ENCODE measurements at places on chromosomes 5 and 9.

GRCh38 chr9:24459953-24460352 lies 85.7 kb downstream of the IZUMO3 start:
- no peak for DNase-seq

GRCh38 chr5:40027400-40027799 lies 602.6 kb upstream of the DAB2 start:
- DNase-seq = no peak

DNA sequence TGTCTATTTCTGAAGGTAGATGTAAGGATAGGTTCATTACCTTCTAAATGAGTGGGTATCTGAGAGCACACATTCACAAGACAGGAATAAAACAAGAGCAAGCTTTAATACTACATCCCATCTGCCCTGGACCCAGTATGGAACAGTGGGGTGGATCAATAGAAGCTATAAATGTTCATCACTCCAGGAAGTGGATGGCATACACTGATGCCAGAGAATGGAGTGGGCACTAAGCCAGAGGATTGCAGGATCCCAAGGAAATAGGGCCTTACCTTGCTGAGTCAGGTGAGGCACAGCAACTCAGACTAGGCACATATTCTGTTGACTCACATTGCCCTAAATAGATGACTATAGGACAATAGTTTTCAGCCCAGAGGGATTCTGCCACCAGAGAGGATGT lies 21.3 kb upstream of the COX7C start:
- no peak for DNase-seq

GRCh38 chr5:129177451-129177850 lies 82.9 kb downstream of the ISOC1 start:
- DNase-seq = no peak

DNA sequence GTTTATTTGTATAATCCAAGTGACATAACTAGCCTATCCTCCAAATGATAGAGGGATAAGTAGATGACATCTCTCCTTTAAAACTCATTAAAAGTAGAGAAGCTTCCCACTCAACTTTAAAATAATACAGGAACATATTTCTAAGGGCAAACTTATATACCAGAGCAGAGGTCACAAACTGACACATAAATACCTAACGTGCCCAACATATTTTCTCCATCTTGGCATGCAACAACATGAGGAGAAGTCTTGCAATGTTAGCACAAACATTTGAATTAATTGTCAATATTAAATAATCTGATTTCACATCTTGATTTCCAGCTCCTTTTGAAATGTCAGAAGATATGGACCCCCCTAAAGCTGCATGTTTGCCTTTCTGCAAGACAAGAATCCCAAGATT lies 335.0 kb downstream of the DEPDC1B start:
- DNase-seq = no peak

GRCh38 chr5:87551911-87552310 lies 139.2 kb upstream of the CCNH start:
- no peak for DNase-seq

- DNase-seq = no peak
These were observed 461.5 kb downstream of the ANXA1 start for GRCh38 chr9:73613092-73613701.

DNA sequence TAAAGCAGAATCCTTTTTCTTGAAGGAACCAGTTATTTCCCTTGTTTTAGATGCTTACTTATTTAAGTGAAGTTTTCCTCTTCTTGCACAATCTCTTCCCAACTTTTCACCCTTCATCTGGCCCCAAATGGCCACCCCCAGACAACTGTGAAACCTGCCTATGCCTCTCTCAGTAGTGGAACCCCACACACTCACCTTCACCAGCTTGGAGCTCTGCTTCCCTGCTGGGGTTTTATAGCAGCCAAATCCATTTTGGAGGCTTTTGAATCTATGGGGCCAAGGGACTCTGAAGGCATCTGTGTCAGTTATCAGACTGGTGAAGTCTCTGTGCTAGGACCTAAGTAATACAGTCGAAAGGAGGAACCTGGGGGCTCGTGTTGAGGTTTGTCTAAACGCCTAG lies 22.9 kb upstream of the SPINK1 start:
- no peak for DNase-seq

DNA sequence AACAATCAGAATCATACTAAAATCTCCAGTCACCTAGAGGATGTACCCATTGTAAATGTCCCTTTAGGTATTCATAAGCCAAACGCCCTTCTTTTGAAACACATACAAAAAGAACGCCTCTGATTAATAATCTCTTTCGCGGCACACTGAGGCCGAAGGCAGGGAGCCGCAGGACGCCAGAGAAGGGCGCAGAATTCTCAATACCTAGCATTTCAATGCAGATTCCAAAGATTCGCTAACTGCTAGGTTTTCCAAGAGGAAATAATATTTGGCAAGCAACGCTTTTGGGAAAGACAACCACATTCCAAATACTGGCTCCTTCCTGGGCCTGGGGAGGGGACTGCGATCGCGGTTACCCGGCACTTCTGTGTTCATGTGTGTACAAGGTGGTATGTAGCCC lies 203.3 kb downstream of the MEF2C start:
- no peak for DNase-seq

DNA sequence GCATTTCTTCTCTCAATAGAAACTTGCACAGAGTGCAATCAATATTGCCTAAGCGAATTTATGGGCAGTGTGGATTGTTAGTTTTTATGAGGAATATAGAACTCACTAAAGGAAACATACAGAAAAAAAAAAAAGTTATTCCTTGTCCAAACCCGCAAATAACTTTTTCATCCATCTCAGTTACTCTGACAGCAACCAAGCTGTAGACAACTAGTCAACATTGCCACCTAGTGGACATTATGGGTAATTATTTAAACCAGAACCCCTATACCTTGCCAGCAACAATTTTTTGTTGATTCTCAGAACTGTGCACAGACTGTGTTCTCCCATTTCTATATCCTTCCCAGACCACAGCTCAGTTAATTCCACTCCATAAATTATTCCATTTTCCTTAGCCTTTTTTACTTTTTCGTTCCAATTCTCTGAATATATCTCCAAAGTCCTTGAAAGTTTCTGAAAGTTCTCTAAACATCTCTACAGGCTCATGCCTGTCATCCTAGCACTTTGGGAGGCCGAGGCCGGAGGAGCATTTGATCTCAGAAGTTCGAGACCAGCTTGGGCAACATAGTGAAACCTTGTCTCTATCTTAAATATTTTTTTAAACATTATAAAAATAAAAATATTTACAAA lies 2.6 kb upstream of the AFAP1L1 start:
- peak; percentile 52 for DNase-seq

GRCh38 chr5:66406761-66407336 lies 189.3 kb upstream of the MAST4 start:
- DNase-seq = no peak

- DNase-seq = peak; percentile 39
These were observed 12.0 kb upstream of the WDR38 start for GRCh38 chr9:124841075-124841821.

GRCh38 chr9:93897075-93897970 lies 57.8 kb downstream of the BARX1 start:
- no peak for DNase-seq

- no peak for DNase-seq
These were observed 6.9 kb downstream of the PIP5K1B start for GRCh38 chr9:68711932-68712331.

DNA sequence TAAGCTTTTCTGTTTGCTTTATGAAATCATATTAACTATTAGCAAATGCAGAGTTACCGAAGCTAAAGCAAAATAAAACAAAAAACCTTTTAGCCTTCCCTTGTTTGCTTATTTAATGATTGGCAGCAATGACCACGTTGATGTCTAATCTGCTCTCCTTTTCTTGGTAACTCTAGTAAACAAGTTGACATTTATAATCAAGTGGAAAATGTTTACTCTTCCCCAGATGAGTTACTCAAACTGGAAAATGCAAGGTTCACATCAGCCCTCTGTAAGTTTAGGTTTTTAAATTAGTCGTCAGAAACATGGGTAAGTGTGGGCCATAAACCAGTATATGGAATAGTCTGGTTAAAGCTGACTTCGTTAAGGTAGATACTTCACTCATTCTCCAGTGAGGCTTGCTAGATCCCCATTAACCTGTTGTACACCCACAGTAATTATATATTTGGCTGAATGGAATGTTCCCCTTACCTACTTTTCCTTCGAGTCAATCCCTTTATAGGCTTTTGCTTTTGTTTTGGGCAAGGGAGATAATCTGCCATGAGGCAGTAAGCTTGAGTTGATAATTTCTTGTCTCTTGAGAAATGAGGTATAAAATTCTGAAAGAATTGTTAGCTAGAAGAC lies 100.9 kb downstream of the GDNF start:
- DNase-seq = no peak
